IMR-90 (cell line): ENCODE measurements at places on chromosomes 2 and 18. TPM values are rescaled to one million over a fixed set of nuclear protein-coding genes. Genes with fewer than 3 reads are reported as not detected.

Gene OTOS
- total RNA-seq: not detected in 2 replicates

Gene STAT4
- 0.28 and 0.36 TPM in 2 replicates for total RNA-seq

Gene ANKRD62
- not detected in 2 replicates for total RNA-seq

Gene UGT1A3
- not detected in 2 replicates for total RNA-seq

Gene SULT1C2
- not detected in 2 replicates for total RNA-seq

Gene EHD3
- total RNA-seq: 34.4 and 39.8 TPM in 2 replicates

Gene LAMA1
- 10.9 and 11.4 TPM in 2 replicates for total RNA-seq

Gene EVX2
- total RNA-seq: not detected in 2 replicates

Gene SMAD2
- total RNA-seq: 124 and 171 TPM in 2 replicates

Gene PROKR1
- not detected in 2 replicates for total RNA-seq

Gene STPG4
- total RNA-seq: 0.18 and 0.28 TPM in 2 replicates

Gene MERTK
- 0.28 and 0.36 TPM in 2 replicates for total RNA-seq

Gene CRYGD
- not detected in 2 replicates for total RNA-seq

Gene NMUR1
- total RNA-seq: not detected in 2 replicates

Gene PLEKHH2
- 1.7 and 2.0 TPM in 2 replicates for total RNA-seq

Gene RND3
- 331 and 449 TPM in 2 replicates for total RNA-seq

Gene SLC16A14
- total RNA-seq: 0.56 and 0.90 TPM in 2 replicates

Gene ABCG8
- total RNA-seq: not detected in 2 replicates

Gene GULP1
- total RNA-seq: 40.1 and 54.4 TPM in 2 replicates

Gene ECEL1
- total RNA-seq: not detected in 2 replicates

Gene SLC39A6
- total RNA-seq: 86.1 and 91.9 TPM in 2 replicates

Gene KIF1A
- under 0.01 TPM in 1 of 2 replicates, not detected in the other for total RNA-seq

Gene LDAH
- 22.5 and 31.7 TPM in 2 replicates for total RNA-seq

Gene B4GALT6
- total RNA-seq: 0.83 and 3.9 TPM in 2 replicates

Gene SCTR
- total RNA-seq: not detected in 2 replicates

Gene G6PC2
- total RNA-seq: not detected in 2 replicates

Gene REG3A
- not detected in 2 replicates for total RNA-seq

Gene HOXD9
- total RNA-seq: not detected in 2 replicates

Gene OSBPL6
- 2.8 and 3.2 TPM in 2 replicates for total RNA-seq

Gene FLACC1
- 0.54 and 0.56 TPM in 2 replicates for total RNA-seq

Gene ILKAP
- total RNA-seq: 13.3 and 15.3 TPM in 2 replicates

Gene ALLC
- not detected in 2 replicates for total RNA-seq

Gene LIMS4
- 2.5 and 3.6 TPM in 2 replicates for total RNA-seq

Gene NTSR2
- total RNA-seq: not detected in 2 replicates

Gene IL1B
- total RNA-seq: 3.0 and 3.6 TPM in 2 replicates

Gene GALNT3
- 2.0 and 4.4 TPM in 2 replicates for total RNA-seq

Gene MEP1B
- total RNA-seq: not detected in 2 replicates

Gene ADAM23
- 2.9 and 3.9 TPM in 2 replicates for total RNA-seq

Gene CCNT2
- total RNA-seq: 30.6 and 44.6 TPM in 2 replicates

Gene IL1R2
- not detected in 2 replicates for total RNA-seq

Gene TUBA4B
- total RNA-seq: not detected in 2 replicates

Gene C2orf68
- 5.8 and 6.8 TPM in 2 replicates for total RNA-seq

Gene DUSP2
- total RNA-seq: 1.8 and 2.5 TPM in 2 replicates

Gene TBR1
- total RNA-seq: not detected in 2 replicates

Gene DLX2
- total RNA-seq: not detected in 2 replicates

Gene MPP4
- 11.1 and 14.9 TPM in 2 replicates for total RNA-seq

Gene TTC39C
- 20.8 and 22.8 TPM in 2 replicates for total RNA-seq

Gene MC4R
- 0.18 and 0.28 TPM in 2 replicates for total RNA-seq

Gene AMER3
- not detected in 2 replicates for total RNA-seq

Gene MAL
- not detected in 2 replicates for total RNA-seq

Gene ANKRD30B
- total RNA-seq: not detected in 2 replicates

Gene GALNT1
- total RNA-seq: 43.9 and 67.5 TPM in 2 replicates

Gene CYS1
- under 0.01 and 0.28 TPM in 2 replicates for total RNA-seq

Gene TNS1
- 41.9 and 45.2 TPM in 2 replicates for total RNA-seq

Gene TMEM169
- 0.54 and 0.83 TPM in 2 replicates for total RNA-seq

Gene GPR35
- total RNA-seq: 0.28 TPM in 1 of 2 replicates, not detected in the other

Gene TMEM182
- total RNA-seq: 1.3 and 1.4 TPM in 2 replicates

Gene LRATD1
- total RNA-seq: 0.18 and 0.28 TPM in 2 replicates
